ENCODE measurements at places on chromosomes 5 and 9. TPM values are rescaled to one million over a fixed set of nuclear protein-coding genes. Genes with fewer than 3 reads are reported as not detected.

- DNase-seq: no peak
These were observed 103.4 kb downstream of the OTULIN start for GRCh38 chr5:14767735-14768507.

DNA sequence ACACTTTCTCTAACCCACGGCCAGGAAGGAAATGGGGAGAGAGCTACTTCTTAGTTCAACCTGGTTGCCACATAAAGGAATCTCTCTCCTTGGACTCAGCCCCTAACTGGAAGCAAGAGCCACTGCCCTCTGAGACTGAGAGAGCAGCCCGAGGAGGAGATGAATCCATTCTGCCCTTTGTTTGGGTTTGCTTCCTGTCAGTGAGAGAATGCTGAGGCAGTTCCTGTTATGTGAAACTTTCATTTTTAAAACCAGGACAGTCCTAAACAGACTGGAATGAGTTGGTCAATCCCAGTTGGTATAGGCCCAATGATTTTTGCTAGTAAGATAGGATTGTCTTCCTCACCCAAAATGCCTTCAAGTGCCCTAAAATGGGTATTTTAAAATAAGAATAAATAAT, 205.1 kb downstream of the NTRK2 start:
- no peak for DNase-seq

DNA sequence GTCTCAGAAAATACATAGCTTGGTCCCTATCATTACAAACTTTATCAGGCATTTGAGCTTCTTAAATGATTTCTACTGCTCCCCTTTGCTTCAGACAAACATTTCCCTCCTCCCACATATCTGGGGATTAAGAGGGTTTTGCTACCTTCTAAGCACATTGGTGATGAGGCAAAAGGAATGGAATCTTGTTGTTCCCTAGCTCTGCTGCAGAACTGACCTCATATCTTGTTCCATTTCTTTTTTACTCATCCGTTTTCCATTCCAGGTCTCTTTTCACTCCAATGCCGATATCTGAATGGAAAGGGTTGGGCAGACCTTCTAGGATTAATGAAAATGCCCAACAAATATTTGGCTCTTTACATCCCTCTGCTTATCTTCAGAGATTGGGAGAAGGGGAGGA, 444.6 kb downstream of the ZNF608 start:
- DNase-seq: no peak

GRCh38 chr5:86461169-86461956, 156.4 kb upstream of the COX7C start:
- peak; percentile 18 for DNase-seq

DNA sequence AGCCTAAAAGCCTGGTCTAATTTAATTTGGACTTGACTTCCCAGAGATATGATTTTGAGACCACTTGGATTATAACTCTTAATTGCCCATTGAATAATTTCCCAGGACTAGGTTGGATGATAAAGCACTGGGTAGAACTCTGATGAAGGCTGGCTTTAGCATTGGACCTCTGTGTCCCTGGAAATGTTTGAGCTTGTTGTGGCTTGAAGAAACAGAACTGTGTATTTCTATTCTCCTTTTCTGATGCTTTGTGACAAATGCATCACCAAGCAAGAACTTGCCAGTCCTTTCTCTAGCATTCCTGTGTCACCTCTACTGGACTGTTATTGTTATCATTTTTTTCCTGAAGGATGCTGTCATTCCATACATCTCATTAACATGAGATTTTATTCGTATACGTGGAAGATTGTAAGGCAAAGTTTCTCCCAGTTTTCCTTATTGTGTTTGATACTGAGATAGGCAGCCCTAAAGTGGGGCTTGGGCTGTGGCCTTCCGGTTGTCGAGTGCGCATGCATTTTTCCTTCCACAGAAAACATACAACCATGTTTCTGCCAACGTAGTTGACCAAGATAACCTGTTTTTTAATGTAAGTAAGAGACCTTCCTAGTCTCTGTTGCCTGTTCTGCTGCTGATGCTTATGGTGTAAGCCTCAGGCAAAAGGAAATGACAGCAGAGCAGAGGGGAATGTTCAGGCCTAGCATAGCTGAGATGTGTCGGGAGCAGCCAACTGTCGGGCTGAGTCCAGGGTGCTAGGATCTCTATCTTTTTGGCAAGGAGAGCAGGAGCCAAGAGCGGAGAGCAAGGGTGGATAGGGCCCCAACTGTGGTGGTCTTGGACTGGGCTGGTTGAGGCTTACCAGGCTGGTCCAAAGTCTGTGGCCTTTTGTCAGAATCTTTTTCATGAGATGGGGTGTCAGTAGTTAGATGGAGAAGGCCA, 2.3 kb downstream of the NTRK2 start:
- no peak for DNase-seq

DNA sequence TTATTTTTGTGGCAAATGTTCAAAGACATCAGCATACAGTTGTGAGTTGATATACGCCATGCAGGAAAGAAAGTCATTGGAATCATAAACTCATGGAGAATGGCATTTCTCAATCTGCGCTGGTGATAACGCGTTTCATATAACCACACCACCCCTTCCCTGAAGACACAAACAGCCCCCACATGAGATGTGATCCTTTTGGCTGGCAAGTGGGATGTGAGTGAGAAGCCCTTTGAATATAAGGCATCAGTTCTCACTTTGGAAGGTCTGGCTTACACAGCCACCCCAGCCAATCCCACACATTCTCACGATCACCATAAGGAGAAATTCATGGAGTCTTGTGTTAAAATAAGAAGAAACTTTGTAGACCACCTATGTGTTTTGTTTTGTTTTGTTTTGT, 725.0 kb downstream of the PRELID2 start:
- no peak for DNase-seq

DNA sequence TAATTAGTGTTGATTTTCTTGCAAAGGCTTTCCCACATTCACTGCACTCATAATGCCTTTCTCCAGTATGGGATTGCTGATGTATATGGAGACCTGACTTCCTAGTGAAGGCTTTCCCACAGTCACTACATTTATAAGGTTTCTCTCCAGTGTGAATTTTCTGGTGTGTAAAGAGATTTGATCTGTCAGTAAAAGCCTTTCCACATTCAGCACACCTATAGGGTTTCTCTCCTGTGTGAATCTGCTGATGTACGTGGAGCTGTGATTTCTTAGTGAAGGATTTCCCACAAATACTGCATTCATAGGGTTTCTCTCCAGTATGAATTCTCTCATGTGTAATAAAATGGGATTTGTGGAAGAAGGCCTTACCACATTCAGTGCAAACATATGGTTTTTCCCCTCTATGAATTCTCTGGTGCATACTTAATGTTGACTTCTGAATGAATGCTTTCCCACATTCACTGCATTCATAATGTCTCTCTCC, 31.1 kb downstream of the ZNF484 start:
- DNase-seq: peak; percentile 21

GRCh38 chr5:9698125-9698826, 68.1 kb upstream of the TAS2R1 start:
- DNase-seq: no peak

DNA sequence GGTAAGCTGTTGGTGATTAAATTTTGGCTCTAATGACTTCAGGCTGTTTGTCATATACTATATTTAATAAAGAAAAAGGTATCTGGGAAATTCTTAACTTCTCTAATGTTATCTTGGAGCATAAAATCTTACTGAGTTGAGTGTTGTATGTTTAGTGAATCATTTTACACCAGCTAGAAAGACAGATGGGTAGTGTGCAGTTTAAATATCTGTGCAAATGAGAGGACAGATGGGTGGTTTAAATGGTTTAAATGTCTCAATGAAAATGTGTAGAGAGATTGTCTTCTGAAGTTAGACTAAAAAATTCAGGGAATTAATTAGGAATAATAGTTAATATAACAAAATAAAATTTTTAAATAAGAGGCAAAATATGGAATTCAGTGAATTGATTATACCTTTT, 114.5 kb downstream of the FER start:
- DNase-seq: no peak

DNA sequence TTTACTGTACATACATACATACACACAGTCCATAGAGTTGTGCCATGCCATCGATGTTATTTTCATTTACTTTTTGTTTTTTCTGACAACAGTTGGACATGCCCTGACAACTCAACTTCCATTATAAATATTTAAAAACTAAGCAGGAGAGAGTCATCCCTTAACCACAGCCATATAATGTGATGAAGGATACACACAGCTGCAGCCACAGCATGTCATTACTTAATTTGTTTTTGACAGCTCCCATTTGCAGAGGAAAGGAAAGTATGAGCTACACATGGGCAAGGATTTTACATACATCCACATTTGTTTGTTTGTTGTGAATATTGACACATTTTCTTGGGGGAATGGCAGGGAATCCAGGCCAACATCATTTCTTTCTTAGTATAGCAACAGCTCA, 91.5 kb upstream of the TUT7 start:
- DNase-seq: no peak

- DNase-seq: no peak
These were observed 1.3 kb downstream of the KCNN2 start for GRCh38 chr5:114362977-114363761.

- peak; percentile 40 for DNase-seq
These were observed 727 bp downstream of the TRIM7 start for GRCh38 chr5:181204113-181204825.

GRCh38 chr5:104299998-104300706, 737.6 kb upstream of the NUDT12 start:
- DNase-seq: no peak

- peak; percentile 71 for DNase-seq
These were observed 4.0 kb upstream of the FCHO2 start for GRCh38 chr5:72951671-72952468.

DNA sequence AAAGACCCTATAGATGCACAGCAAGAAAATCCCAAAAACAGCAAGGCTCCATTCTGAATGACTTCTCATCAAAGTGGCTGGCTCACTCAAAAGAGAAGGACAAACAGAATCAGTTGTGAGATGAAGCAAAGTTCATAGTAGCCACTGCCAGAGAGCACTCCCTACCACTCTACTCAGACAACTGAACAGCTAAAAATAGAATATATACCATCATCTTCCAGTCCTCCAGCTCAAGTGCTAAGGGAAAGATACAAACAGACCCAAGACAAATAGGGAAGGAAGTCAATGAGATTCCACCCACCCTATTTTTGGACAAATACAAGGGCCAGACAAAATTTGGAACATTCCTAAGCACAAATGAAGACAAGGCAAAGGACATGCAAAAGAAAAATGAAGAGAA, 20.6 kb downstream of the GNAQ start:
- no peak for DNase-seq

DNA sequence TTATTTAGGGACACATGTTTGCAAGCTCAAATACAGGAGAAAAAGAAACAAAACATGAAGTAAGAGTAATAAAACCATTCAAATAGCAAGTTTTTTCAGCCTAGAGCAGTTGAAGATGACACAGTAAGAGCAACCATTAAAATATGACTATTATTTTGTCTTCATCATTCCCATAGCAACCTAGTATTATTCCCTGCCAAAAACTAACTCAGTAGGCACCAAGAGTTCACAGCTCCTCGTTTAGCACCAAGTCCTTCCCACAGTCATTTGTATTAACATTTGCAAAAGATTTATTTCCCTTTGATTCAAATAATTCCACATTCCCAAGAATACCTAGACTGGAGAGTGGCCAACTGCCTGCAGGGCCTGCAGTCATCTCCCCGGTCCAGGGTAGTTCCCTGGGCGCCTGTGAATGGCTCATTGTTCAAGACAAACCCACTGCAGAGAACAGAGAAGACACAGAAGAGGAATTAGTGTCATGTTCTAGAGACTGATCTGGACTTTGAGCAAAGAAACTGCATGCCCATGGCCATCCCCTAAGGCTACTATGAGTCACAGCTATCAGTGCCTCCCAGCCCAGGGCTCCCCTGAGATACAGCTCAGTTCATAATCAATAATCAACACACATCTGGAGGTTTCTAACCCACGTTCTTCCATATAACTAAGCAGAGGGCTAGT, 139.1 kb upstream of the MAP3K1 start:
- peak; percentile 26 for DNase-seq

DNA sequence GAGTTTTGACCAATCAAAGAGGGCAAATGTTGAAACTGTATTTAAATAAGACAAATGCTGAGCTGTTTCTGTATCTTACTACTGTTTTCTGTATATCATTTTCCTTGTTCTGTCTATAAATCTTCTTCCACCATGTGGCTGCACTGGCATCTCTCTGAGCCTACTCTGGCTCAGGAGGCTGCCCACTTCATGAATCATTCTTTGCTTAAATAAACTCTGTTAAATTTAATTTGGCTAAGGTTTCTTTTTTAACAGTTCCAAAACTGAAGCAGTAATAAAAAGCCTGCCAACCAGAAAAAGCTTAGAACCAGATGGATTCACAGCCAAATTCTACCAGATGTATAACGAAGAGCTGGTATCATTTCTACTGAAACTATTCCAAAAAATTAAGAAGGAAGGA, 40.2 kb upstream of the TAS2R1 start:
- no peak for DNase-seq

- DNase-seq: no peak
These were observed 361.4 kb upstream of the RFX3 start for GRCh38 chr9:3887221-3887653.

- DNase-seq: no peak
These were observed 125.4 kb upstream of the ANKH start for GRCh38 chr5:14996997-14997396.

DNA sequence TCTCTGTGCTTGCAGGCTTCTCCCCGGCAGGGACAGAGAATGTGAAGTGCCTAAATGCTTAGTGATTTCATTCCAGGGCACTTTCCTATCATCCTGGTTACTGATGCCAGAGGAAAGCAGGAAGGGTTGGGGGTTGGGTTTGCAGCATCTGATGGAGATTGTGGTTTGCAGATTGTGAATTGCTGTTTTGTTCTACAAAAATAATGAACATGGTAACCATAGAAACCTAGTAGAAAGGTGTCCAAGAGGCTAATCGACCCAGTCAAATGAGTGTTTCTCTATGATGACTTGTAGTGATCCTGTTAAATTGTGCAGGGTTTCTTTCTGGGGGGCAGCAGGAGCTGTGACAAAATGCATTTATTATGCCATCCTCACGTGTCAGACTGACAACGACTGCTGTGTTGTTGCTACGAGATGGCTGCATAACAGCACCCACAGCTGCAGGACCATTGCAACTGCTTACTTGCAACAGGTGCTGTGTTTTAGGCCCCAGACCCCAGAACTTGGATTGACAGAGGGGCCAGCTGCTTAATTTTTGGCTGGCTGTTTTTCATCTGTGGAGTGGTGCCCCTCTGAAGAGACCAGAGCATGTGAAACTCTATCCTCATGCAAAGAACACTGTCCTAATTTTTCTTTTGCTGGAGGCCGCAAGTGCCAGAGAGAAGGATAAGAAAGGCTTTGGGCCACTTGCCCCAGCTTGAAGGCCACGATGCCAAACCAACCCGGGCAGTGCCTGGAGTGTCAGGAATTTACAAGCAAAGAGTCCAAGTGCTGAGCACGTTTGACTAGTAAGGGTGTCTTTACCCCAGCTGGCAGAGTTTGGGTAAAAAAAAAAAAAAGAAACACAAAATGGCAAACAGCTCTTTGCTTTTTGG, 397.8 kb downstream of the GADD45G start:
- DNase-seq: no peak

Gene ASB6
- total RNA-seq: 34.4 TPM

Gene ANKRD20A1
- total RNA-seq: not detected

Gene SOHLH1
- total RNA-seq: not detected

Gene CCDC180
- 2.5 TPM for total RNA-seq

Gene ERGIC1
- 76.3 TPM for total RNA-seq

Gene FCN2
- not detected for total RNA-seq

Gene SLC27A6
- not detected for total RNA-seq

Gene IFNK
- not detected for total RNA-seq

Gene CCL19
- total RNA-seq: not detected

Gene OLFML2A
- 4.3 TPM for total RNA-seq

Gene SLC4A9
- total RNA-seq: not detected

Gene TMEM252
- not detected for total RNA-seq

Gene PCDHA7
- total RNA-seq: not detected

Gene FOXD4L5
- total RNA-seq: not detected

Gene SFXN1
- total RNA-seq: 199 TPM

Gene SV2C
- total RNA-seq: not detected

Gene GRM6
- not detected for total RNA-seq

Gene ORM2
- total RNA-seq: not detected
